ENCODE measurements at places on chromosomes 6 and 20.

- no peak for DNase-seq
These were observed 20.5 kb downstream of the XRN2 start for GRCh38 chr20:21323640-21324039.

DNA sequence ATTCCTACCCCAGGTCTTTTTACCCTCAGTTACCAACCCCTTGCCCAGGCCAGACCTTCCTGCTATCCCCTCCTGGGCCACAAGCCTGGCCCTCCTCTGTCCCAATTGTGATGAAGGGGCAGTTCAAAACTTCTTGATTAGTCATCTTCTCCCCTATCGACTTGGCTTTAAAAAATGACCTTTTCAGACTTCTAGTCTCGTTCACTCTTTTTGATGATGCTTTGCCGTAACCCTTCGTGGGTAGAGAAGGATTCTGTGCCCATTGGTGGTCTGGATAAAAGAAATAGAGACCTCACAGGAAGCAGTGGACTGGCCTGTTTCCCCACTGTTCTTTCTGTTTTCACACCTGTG, 5.5 kb downstream of the VEGFA start:
- no peak for DNase-seq

DNA sequence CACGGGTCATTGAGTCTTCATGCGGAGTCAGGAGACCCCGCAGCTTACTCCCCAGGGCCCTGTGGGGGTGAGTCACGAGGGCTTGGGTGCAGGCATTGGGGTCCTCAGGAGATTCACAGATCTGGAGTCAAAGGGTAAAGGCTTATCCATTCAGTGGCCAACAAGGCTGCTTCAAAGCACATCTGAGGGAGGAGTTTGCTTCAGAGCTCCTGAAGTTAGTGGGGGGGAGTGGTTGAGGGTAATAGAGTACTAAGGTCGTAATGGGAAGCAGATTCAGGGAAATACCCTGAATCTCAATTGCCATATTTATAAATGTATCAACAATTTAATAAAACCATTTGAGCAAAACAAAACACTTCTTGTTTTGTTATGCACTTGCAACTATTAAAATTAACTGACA, 37.3 kb downstream of the SH3BGRL2 start:
- no peak for DNase-seq

GRCh38 chr6:41463062-41463930, 82.9 kb upstream of the FOXP4 start:
- no peak for DNase-seq

GRCh38 chr20:58054082-58054779, 174.2 kb downstream of the ANKRD60 start:
- DNase-seq, result no peak
